ENCODE measurements at places on chromosomes 6 and 20.

DNA sequence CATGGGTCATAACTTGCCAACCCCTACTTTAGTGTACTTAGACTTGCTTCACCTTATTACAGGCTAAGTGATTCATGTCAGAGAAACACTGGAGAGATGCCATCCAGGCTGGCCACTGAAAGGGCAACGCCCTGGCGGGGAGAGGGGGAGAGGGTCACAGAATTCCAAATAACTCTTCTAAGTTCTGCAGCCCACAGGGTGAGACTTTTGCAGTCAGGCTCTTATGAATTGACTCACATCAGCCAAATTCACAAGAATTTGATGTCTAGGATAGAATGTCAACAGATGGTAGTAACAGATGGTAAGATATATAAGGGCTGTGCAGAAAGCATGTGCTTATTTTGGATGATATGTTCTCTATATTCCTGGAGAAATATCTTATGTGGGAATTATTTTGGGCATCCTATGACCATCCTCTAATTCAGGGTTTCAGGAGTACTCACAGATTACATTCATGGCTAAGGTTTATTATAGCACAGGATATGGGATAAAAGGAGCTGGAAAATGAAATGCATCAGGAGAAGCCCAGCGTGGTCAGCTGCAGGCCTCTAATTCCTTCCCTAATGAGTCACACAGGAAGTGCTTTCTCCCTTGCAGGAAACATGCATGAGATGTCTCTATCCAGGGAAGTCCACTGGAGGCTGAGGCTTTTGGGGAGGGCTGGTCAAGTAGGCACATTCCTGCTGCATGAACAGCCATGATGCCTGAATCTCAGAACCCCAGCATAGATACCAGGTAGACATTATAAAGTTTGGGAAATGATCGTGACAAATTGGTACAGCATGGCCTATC, 58.7 kb upstream of the RIN2 start:
- DNase-seq: no peak

- no peak for DNase-seq
These were observed 3.8 kb upstream of the LRRN4 start for GRCh38 chr20:6057691-6058090.

- no peak for DNase-seq
These were observed 533.5 kb upstream of the MMS22L start for GRCh38 chr6:97816526-97816925.

DNA sequence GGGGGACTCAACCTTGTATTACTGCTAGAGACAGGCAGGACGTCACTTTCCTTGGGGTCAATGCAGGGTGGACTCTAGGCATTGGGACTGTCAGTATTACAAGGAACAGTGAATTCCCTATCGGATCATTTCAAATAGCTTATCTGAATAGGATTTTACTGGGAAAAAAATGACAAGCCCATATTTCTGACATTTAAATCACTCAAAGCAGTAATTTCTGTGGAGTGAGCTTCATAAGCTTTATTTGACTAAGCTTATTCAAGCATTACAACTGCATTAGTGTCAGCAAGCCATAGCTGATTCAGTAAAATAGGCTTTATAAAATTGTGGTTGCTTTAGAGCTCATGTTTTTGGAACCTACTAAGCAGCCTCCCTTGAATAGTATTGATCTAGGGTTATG, 44.3 kb downstream of the TRDN start:
- DNase-seq: no peak

DNA sequence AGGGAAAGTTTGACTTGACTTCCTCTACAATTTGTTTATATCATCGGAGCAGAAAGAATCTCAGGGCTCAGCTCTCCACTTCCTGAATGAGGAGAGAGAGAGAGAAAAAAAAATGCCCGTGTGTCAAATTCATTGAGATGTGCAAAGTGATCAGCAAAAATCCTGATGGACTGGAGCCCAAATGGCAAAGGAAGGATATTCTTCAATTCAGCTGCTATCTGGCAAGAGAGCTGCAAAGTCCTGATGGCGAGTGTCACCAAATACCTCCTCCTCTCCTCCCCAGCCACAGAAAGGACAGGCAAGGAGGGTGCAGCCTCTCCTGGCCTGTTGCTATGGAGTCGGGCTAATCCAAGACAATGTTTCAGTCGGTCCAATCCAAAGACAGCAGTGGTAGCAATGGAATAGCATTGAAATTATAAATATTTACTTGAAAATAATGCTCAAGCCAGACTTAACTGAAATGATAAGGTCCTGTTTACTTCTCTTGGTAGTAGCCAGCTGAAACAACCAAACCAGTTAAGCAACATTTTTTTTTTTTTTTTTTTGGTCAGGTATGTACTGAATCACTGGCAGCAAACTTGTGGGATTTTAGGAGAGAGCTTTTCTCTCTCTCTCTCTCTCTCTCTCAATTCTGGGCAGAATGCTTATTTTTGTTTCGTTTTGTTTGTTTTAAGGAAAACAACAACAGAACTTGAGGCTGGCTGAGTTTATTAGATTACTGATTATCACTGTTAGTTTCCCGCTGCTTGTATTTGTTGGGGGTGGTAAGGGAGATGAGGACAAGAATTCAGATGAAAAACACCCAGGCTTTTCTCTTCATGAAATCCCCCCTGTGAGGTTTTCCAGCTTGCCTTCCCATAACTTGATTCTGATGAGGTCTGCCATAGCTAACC, 204.2 kb downstream of the BCAS1 start:
- no peak for DNase-seq

All from activated CD8-positive, alpha-beta memory T cell treated with anti-CD3 and anti-CD28 coated beads for 1 hour (primary cell).